ENCODE measurements at places on chromosomes 13 and 19.
A peak's percentile ranks its signal among the peaks of the same experiment; 100 is the strongest.

GRCh38 chr19:12166626-12167025, 3.7 kb downstream of the ZNF136 start:
- no peak for DNase-seq

GRCh38 chr19:3123956-3124355, 11.9 kb upstream of the GNA15 start:
- no peak for DNase-seq

DNA sequence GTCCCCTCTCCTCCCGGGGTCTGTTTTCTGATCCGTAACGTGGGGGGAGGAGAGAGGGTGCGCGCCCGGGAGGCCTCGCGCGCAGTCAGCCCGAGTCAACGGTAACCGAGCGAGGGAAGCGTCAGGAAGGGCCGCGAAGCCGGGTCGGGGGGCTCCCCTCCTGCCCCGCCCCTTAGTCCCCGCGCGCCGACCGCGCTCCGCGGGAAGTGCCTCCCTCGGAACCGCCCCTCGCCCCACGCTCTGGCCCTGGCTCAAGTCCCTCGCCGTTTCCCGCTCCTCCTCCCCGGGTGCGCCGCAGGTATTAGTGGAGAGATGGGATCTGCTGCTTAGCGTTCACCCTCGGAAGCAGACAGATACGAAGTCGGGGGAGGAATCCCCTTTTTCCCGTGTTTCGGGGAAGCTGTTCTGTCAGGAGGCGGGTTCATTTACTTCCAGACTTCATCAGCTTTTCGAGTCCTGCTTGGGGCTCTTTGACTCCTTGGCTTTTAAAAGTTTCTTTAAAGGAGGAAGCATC, 770 bp downstream of the HNRNPM start:
- DNase-seq, result peak; percentile 42

DNA sequence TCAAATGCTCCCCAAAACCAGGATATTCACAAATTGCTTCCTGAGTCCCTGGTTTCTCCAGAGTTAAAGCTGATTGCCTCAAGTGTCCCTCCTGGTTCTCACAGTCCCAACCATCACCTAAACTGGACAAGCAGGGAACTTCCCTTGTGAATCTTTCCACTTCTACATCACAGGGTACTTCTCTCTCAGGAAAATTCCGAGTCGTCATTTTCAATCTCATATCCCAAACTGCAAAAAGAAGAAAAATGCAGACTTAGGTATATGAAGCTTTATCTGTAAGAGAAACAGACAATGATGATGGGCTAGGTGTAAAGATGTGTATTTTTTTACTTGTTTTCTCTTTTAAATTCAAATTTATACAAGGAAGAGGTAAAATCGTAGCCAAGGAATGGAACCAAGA, 21.3 kb downstream of the ZNF329 start:
- DNase-seq, result no peak

GRCh38 chr13:99658261-99658991, 157.2 kb downstream of the TM9SF2 start:
- DNase-seq, result peak; percentile 74

- DNase-seq, result no peak
Measured at GRCh38 chr19:18800636-18801035, 9.5 kb upstream of the COMP start.

DNA sequence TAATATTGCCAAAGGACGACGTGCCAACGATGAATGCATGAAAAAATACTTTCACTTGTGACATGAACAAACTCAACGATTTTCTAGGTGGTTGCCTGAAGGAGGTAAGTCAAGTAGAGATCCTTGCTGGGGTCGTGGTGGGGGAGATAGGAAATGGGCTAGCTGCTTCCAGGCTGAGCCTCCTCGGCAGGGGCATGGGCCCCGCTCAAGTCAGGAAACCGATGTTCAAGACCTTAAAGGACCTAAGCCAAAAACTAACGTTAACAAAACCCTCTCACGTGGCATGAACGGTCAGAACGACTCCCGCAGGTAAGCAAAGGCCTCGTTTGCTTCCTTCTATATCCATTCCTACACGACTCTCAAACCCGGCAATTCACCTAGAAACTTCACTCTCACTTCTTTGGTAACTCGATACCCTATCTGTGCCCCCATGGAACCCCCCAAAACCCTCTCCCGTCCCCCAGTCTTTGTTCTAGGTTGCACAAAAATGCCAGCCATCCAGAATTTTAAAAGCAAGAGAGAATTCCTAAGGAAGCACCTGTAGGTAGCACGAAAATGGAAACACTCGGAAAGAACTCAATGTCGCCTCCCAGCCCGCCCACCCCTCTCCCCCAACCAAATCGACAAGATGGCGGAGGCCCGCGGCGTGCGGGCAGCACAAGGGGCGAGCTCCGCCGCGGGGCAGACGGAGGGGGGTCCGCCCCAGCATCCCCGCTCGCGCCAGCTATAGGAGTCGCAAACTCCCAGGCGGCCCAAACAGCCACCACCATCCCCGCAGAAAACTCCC, 13.6 kb downstream of the ACP4 start:
- peak; percentile 42 for DNase-seq

GRCh38 chr13:46350003-46350402, 37.0 kb downstream of the RUBCNL start:
- no peak for DNase-seq

Measured in CD4-positive, CD25-positive, alpha-beta regulatory T cell (primary cell).